ENCODE measurements at places on chromosomes 1 and 21.

GRCh38 chr1:9912264-9912936 is 2.3 kb upstream of the CTNNBIP1 start:
- DNase-seq: no peak

DNA sequence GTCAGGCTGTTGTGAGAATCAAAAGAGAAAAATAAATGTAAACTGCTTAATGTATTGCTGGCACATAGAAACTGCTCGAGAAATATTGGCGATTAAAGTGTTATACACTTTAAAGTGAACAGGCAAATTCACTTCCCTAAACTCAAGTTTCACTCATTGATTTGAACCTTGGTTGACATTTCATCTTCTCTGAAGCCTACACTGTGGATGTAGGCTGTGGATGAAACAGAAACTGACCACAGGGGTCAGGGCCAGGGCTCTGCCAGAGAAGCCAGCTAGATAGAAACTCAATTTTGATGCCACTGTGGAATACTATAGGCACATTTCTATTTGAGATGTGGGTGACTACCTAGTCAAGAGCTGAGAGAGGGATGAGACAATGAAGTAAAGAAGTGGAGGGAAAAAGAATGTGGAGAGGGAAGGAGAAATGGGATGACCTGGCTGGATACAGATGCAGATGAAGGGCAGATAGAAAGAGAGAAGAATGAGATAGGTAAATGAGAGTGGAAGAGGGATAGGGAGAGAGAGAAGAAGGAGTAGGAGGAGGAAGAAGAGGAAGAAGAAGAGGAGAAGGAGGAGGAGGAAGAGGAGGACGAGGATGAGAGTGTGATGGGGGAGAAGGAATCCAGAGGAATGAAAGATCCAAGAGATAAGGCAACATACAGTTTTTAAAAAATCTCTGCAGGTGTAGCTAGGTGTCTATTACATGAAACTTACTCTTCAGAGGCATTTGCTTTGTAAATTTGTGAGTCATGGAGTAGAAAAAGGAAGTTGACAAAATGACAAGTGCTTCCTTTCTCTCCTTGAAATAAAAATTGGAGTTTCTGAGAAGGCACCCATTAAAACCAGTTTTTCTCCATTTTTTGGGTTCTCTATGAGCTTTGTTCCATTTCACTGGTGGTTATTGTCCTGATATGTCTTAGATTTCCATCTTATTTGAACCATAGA is 17.4 kb upstream of the CD1D start:
- DNase-seq: no peak

- no peak for DNase-seq
These were observed 678 bp downstream of the LSM10 start for GRCh38 chr1:36397083-36397377.

GRCh38 chr1:221440658-221441057 is 301.2 kb downstream of the DUSP10 start:
- DNase-seq: no peak

DNA sequence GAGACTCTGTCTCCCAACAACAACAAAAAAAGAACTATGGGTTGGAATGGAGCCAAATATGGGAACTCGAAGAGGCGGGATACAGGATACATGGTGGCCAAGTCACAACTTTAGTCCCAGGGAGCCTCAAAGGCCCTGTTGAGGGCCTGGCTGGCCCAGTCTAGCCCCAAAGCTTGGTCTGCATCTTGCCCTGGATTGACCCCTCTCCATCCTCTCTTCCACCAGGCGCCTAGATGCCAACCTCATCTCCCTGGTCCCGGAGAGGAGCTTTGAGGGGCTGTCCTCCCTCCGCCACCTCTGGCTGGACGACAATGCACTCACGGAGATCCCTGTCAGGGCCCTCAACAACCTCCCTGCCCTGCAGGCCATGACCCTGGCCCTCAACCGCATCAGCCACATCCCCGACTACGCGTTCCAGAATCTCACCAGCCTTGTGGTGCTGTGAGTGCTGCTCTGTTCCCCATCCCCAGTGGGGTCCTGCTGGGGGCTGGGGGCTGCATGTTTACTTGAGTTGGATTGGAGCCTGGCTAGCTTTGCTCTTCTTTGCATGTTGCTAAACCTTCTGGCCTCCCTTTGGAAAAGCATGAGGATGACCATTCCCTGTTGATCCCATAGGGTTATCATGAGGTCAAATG is 65.5 kb downstream of the UBE2T start:
- no peak for DNase-seq

- DNase-seq: no peak
These were observed 36.0 kb downstream of the EBNA1BP2 start for GRCh38 chr1:43135857-43136781.

- no peak for DNase-seq
These were observed 22.8 kb upstream of the SSBP3 start for GRCh38 chr1:54428837-54429518.

DNA sequence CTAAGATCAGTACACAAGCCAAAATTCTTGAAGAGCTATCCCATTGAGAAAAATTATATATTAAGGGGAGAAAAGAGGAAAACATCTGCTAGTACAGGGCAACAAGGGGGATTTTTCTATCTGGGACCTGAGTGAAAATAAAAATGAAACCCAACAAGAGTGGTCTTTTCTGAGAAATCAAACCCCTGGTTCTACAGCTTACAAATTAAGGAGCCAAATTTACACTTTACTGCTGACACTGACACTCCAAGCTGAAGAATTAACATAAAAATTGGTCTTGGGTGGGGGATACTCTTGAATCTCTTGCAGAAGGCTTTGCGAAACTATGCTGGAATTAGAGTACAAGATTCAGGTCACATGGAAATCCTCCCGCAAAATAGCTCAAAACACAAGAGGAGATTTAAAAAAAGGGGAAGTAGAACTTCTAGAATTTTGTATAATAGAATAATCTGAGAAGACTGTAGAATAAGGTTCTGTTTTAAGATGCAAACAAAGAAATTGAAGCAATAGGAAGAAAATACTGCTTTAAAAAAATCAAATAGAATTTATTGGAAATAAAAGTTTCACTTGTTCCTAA is 32.1 kb upstream of the HSPA13 start:
- DNase-seq: no peak

DNA sequence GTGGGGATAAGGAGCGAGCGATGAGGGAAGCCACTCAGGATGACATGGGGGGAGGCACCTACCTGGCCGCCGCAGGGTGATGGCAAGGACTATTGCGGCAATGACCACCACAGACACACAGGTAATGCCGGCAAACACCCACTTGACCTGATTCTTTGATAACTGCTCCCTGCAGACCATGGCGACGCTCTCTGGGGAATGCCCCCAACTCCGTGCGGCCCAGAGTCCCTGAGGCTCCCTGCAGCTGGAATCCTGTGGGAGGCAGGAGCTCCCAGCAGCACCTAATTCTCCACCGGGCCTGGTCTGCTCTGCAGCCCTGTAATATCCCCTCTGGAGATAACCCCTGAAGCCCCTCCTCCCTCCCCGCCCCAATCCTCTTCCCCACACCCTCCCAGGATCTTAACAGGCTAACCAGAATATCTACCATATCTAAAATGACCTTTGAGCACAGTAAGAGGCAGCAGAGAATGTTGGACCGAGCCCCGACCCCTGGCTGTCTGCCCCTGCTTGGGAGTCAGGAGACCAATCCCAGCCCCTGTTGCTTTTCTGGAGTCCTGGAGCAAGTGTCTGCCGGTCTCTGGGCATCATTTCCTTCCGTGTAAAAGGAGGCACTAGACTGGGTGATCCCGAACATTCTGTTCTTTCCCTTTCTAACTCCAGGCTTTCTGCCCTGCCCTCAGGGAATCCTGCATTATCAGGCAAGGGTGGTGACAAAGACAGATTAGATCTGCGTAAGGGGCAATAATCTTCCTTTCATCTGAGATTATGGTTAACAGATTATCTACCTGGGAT is at the start of gene FAM151A:
TSS of gene FAM151A (minus strand) at position 310 of the 792 bp plus-strand sequence. CDS start at position 180, 130 bp downstream.
- no peak for DNase-seq

GRCh38 chr1:1540090-1540817 is at the start of gene TMEM240:
Gene TMEM240, minus strand, starts transcription at chr1:1540624. Its CDS starts 278 bp downstream, at chr1:1540346.
- DNase-seq: peak; percentile 62

DNA sequence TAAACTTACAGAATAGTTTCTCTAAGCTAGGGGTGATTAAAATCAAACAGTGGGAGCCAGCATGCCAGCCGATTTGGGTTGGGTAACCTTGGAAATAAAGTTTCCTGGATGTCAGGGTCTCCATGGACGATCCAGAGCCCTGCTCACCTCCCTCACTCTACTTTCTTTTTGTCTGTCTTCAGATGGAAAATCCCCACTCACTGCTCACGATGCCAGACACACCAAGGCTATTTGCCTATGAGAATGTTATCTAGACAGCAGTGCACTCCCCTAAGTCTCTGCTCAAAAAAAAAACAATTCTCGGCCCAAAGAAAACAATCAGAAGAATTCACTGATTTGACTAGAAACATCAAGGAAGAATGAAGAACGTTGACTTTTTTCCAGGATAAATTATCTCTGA is 13.9 kb downstream of the SLAMF7 start:
- no peak for DNase-seq

DNA sequence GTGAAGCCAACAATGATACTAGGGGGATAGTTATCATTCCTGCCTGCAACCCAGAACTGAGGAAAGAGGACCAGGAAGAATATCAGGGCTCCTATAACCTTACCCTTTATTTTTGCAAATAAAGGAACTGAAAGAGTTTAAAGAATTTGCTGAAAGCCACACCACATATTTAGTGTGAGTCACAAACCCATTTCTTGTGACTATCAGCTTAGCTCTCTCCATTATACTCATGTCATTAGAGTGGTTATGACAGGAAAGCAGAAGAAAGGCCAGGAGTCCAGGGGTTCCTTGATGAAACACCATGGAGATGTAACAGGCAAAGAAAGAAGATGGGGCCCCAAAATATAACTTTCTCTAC is 141.1 kb upstream of the SAMSN1 start:
- no peak for DNase-seq

- DNase-seq: no peak
These were observed 103.8 kb downstream of the GREM2 start for GRCh38 chr1:240508201-240508600.

GRCh38 chr1:12618965-12619791 is 1.2 kb upstream of the DHRS3 start:
- peak; percentile 64 for DNase-seq

- DNase-seq: no peak
These were observed 2.1 kb downstream of the CDC7 start for GRCh38 chr1:91502672-91503184.

DNA sequence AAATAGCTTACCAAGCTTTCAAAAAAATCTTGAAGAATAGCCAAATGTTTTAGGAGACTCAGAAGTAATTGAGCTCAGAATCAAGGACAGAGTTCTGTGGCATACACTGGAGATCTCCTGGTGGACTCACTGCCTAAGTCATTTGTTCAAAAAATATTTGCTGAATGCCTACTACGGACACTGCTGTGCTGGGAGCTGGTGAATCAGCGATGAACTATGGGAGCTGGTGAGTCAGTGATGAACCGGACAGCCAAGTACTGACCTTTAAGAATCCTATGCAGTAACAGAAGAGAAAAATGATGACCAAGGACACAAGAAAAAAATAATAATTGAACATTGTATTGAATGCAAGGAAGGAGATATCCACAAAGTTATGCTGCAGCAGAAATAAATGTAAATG is 717.9 kb upstream of the CXADR start:
- no peak for DNase-seq

All from stimulated activated CD4-positive, alpha-beta T cell treated with anti-CD3 and anti-CD28 coated beads, Interleukin-4, amount 100 ng/mL, for 1 hour (primary cell).